Mucosa of descending colon (tissue), 3 donors: ENCODE measurements at places on chromosomes 4 and X. TPM values are rescaled to one million over a fixed set of nuclear protein-coding genes. Genes with fewer than 3 reads are reported as not detected.
A peak's percentile ranks its signal among the peaks of the same experiment; 100 is the strongest.

The WAS gene
- total RNA-seq, result 5.3 TPM

The FAAH2 gene
- total RNA-seq, result 4.7 TPM

The FGFR3 gene
- total RNA-seq, result 25.5 TPM

The PDCL2 gene
- not detected for total RNA-seq

The SULT1E1 gene
- 0.26 TPM for total RNA-seq

The DNAJB14 gene
- 55.3 TPM for total RNA-seq

The CNGA2 gene
- not detected for total RNA-seq

The BDH2 gene
- 31.2 TPM for total RNA-seq

The TRIM60 gene
- total RNA-seq, result not detected

DNA sequence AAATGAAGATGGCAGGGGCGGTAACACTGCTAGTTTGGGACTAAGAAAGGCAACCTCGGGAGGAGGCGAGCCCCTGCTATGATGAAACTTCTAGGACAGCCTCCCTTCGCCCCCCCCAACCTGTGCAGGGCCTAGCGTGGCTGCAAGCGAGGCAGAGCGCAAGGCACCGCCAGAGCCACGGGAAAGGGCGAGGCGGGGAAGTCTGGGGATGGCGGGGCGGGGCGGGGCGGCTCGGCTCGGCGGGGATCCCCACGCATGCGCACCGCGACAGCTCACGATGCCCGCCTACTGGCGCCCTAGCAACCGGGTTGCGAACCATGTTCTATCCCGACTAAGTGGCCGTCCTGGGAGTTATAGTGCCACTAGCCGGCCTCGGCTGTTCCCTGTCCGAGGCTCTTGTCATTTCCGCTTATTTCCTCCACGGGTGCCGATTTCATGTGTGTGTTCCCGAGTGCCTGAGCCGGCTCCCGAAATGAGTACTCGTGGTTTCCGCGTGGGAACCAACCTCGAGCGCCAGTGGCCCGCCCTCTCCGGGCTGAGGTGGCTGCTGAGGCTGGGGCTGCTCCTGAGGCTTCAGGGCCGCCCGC lies 28.7 kb upstream of the RBMX start:
- peak; percentile 78 for DNase-seq

DNA sequence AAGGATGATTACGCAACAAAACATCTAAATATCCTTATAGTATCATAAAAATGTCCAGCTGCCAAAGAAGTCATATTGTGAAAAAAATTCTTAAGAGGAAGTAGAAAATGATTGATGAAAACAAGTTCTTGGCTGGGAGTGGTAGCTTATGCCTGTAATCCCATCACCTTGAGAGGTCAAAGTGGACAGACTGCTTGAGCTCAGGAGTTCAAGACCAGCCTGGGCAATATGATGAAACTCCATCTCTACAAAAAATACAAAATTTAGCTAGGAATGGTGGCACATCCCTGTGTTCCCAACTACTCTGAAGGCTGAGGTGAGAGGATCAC lies 577.6 kb downstream of the KLHL13 start:
- no peak for DNase-seq

DNA sequence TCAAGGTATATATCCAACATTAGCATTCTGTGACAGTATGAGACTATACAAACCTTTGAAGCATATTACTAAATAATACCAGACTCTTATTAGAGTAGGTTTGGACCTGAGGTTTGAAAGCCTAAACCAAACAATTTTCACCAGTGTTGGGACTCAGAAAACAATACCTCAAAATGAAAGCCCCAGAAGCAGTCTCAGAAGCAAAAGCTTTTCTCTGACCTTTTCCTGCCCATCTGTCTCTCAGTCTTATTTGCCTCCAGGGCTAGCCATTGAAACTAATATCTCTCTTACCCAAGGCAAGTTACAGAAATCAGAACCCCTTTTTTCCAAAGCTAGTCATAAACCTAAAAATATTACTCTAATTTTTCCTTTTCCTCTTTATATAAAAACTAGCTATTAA lies 163.3 kb downstream of the PTCHD1 start:
- DNase-seq, result no peak

DNA sequence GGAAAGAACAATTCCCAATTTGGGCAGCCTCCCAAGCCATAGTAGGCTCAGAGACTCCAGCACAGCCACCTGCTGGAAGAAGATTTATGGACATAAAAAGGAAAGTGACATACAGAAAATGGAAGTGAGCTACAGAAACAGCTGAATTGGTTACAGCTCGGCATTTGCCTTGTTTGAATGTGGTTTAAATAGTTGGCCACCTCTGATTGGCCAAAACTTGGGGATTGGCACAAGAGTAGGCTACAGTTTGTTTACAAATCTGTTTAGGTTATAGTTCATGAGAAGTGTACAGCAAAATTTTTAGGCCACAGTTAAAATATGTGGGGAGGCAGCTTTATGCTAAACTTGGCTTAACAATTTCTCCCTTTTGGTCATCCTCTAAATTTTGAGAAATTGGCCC lies 150.4 kb downstream of the MAGEC1 start:
- no peak for DNase-seq

- DNase-seq, result no peak
These were observed 122.3 kb downstream of the ARHGAP10 start for GRCh38 chr4:147854154-147854553.

DNA sequence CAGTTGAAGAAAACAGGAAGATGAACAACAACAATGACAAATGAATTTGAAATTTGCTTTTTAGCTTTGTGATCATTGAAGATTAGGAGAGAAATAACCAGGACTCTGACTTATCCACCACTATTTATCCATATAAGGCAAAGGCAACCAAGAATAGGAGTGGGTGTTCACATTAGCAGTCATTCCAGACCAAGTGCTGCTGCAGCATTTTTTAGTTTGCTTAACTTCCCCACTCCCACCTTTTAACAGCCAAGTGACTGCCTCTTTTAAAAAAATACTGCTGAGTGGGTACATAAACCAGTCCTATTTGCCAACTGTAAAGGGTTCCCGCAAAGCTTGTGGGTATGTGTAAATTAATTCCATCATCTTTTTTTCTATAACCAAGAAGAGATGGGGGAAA lies 230.9 kb downstream of the IQCM start:
- no peak for DNase-seq

- DNase-seq, result no peak
These were observed 483 bp downstream of the USP27X start for GRCh38 chrX:49879656-49880277.

DNA sequence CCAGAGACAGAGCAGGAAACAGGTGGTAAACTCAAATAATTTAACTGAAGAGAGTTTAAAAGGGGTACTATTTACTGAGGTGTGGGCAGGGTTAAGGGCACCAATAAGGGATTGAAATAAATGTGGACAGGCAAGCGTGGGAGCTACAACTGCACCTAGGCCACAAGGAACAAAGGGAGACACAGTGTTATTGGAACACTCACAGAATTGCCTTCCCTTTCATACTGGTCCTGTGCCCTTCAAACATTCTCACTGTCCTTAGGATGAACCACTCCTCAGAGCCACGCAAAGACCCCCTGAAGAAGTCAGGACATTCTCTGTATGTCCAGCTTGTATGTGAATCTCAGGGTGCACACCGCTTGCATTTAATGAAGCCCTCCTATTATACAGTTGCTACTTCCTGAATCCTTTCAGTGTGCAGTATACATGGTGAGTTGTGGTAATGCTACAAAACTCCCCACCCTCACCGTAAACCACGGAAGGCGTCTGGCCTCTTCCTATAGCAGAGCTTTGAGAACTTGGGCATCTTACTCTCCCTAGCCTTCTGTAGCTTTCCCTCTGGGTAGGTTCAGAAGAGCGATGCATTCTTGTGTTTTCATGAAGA lies 9.6 kb upstream of the MRPL1 start:
- peak; percentile 39 for DNase-seq

- DNase-seq, result no peak
These were observed 240.9 kb downstream of the PALLD start for GRCh38 chr4:168737806-168738172.

- no peak for DNase-seq
These were observed 23.2 kb downstream of the APOO start for GRCh38 chrX:23884427-23885024.

- no peak for DNase-seq
These were observed 248.9 kb upstream of the UGT8 start for GRCh38 chr4:114349543-114350175.

DNA sequence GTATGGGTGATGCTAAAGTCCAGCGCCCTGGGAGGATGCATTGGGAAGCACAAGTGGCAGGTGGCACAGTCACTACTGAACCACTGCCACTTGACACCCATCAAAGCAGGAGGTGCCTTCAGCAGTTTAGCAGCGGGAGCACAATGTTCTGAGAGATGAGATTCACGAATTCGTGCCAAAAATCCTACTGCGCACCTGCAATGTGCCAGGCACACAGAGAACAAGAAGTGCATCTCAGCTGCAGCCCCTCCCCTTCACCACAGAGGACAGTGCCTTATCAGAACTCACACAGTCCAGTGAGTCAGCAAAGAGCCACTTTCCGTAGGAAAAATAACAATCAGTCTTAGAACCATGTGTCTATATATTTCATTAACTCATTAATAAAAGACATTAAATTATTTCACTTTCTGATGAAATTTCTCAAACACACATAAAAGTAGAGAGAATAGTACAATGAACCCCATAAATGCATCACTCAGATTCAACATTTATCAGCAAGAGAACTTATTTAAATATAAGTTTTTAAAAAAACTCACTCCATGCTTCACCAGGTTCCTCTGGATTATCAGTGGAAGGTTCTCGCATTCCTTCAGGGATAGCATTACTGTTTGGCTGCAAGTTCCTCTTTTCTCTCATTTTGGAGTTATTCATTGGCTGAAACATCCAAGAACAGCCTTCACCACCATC lies 47.0 kb downstream of the BEND2 start:
- DNase-seq, result no peak

DNA sequence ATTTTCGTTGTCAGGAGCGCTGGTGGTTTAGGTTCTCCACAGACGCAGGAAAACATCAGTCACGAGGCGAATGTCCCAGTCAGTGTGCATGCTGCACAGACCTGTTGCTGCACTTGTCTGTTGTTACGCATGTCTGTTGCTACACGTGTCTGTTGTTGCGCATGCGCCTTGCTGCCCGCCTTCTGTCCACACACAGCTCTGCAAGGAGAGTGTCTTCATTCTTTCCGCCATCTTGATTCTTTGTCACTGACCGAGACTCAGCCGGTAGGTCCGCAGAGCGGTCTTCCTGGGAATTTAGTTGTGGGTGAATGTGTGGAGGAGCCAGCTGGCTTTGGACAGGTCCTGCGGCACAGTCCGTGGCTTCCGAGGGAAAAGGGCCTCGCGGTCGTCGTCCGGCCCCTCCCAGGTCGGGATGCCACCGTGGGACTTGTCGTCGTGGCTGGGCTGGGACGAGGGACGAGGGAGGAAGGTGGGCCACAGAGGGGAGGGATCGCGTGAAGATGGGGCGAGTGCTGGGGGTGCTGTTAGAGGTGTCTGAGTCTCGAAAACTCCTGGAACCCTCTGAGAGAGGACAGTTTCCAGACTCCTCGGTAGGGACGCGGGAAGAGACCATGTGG lies at the start of gene PAGE2B:
TSS of gene PAGE2B (plus strand) at position 180 of the 617 bp plus-strand sequence. CDS start 1,012 bp downstream, outside the sequence.
- DNase-seq, result peak; percentile 49

DNA sequence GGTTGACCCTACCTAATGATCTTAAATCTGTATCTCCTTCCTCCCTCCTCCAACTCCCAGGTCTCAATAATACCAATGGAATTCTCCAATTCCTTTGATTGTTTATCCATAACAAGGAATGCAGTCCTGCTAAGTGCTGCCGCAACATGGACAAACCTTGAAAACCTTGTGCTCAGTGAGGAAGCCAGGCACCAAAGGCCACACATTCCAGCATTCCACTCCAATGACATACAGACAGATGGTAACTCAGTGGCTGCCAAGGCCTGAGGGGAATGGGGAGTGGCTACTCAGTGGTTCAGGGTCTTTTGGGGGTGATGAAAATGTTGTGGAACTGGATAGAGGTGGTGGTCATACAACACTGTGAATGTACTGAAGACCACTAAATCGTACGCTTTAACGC lies 10.4 kb downstream of the HAUS7 start:
- DNase-seq, result no peak

- no peak for DNase-seq
These were observed 17.5 kb downstream of the STX18 start for GRCh38 chr4:4524364-4524763.

DNA sequence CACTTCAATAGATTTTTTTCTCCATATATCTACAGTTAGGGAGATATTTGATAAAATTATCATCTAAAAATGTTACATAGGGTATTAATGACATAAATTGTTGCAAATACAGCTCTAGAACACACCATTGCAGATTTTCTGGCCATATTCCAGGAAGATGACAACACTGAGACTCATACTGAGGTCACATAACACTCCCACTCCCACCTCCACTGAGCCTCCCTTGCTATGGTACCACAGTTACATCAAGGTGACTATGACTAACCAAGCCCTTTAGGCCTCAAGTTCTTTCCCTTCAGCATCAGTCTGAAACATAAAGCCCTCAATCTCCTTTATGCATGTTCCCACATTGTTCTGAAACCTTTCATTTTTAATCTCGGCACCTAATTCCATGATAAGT lies 932.0 kb upstream of the IGFBP7 start:
- DNase-seq, result no peak

DNA sequence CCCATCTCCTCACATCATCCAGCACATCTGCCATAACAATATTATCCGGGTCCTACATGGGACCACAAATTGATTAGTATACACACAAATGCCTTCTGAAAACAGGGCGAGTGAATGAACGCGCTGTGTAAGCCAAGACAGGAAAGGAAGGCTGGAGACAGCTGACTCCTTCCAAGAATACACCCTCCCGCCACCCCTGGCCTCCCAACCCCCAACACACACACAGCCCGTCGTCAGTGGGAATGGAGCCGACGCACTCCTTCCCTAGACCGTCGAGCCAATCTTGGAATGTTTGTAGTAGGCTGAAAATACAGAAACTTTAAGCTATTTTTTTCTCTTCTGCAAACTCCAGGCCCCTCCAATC lies 319 bp upstream of the MAGEH1 start:
- no peak for DNase-seq

GRCh38 chr4:141652161-141652778 lies 15.9 kb downstream of the IL15 start:
- DNase-seq, result no peak

GRCh38 chr4:87880106-87880505 lies 47.3 kb downstream of the MEPE start:
- DNase-seq, result no peak

GRCh38 chr4:30716158-30716557 lies 4.0 kb upstream of the PCDH7 start:
- DNase-seq, result no peak

DNA sequence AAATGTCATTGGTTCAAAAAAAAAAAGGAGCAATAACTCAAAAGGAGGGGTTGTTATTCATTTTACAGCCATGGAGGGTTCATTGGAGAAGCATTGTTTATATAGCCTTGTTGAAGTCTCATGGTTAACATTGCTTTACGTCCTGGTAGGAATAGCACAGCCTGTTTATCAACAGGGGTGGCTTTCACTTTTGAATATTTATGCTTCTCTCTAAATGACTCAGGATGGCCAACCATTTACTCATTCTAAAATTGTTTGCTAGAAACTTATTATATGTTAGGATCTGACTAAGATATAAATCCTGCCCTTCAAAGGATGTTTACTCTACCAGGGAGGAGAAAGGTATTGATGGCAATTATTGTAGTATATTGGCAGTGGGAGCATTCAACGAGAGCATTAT lies 534.1 kb upstream of the GALNTL6 start:
- no peak for DNase-seq
